GF-D8 (cell line): ENCODE measurements at places on chromosomes 3 and 15.

- no peak for DNase-seq
Observed at GRCh38 chr3:10455545-10455914, 49.9 kb downstream of the ATP2B2 start.

GRCh38 chr15:43134157-43134635 lies 810 bp downstream of the TMEM62 start:
- DNase-seq = no peak

GRCh38 chr3:88133711-88134263 lies 16.0 kb upstream of the C3orf38 start:
- no peak for DNase-seq

- DNase-seq = no peak
Observed at GRCh38 chr3:54120657-54121413, 1.5 kb upstream of the CACNA2D3 start.

DNA sequence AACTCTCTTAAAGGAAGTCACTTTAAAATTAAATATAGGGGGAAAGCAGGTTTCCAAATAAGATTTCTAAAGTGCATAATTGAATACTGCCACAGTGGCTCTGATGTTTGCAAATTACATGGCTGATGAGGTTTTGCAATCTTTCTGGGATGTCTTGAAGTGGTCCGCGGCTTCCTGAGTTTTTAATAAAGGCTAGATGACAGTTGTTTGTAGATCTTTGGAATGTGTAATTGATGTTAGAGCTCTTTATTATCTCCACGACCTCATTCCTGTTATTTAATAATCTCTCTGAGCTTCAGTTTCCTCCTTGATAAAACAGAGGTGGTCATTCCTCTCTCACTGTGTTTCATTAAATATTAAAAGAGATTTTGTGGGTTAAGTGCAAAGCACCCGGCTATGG lies 27.0 kb upstream of the CEMIP start:
- DNase-seq = no peak

GRCh38 chr15:57510647-57511046 lies 81.1 kb upstream of the MYZAP start:
- DNase-seq = no peak

DNA sequence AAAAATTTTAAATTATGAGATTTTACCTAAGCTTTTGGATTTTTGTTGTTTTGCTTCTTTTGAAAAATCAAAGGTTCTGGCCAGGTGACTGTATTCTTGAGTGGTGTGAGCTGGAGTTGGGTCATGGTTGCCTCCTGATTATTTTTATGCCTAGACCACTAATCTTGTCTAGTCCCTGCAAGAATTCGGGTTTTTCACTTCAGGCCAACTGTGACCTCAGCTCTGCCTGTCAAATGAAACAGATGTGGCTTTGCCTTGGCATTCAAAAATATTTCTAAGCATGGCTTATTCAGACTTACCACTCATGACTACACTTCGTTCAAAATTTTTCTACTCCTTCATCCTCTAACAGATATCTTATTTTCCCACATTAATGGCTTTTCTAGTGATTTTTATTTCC lies 25.4 kb upstream of the CDV3 start:
- DNase-seq = no peak
